ENCODE measurements at places on chromosomes 3 and 15.

DNA sequence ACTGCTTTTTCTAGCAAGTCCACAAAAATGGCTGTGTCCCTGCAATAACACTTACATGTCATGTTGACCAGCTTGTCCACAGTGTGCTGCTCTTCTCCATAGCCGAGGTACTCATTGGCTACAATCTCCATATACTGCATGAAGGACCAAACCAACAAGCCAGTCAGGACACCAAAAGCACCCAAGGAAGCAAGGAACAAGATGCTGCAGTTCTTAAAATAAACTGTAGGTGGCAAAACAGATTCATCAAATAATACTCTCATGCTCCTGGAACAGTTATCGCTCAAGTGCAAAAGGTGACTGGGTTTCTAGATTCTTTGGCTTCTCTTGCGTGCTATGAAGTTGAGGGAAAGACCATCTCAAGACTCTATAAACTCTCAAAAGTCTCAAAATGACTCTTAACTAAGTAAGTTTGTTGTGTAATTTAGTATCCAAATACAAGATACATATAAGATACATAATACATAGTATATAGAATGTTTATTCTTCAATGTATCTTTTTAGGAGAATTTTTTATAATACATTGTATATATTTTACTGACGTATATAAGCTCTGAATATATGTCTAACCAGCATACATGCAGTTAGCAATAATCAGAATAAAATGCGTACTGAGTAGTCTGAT is 57.0 kb downstream of the NEK10 start:
- no peak for DNase-seq

DNA sequence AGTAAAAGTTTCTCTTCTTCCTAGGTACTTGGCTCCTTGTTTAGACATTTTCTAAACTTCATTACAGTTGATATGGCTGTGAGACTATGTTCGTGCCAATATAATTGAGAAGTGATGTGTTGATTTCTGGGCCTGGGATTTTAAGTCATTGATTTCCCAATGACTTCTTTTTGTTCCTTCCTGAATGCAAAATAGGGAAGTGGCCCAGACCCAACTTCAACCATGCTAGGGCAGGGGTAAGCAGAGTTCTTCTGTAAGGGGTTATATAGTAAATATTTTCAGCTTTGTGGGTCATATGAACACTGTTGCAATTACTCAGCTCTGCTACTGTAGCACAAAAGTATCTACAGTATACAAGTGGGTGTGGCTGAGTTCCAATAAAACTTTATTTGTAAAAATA is 320.1 kb upstream of the WNT5A start:
- no peak for DNase-seq

DNA sequence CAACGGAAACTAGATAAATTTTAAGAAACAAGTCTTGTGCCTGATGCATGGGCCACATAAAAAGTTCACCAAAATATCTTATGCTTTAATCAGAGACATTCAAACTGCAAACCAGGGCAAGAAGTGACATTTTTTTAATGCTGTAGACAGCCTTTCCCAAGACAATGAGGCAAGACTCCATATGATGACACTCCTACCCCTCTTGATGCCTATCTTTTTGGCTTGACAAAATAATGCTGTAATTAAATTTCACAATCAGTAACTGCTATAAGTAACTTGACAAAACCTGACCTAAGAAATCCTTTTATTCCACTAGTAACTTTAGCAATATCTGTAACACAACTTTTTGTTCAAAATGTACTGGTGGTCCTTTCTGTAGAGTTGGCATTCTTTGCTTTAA is 48.7 kb downstream of the ECT2 start:
- no peak for DNase-seq

- DNase-seq, result no peak
Measured at GRCh38 chr3:194367992-194368841, 1.3 kb downstream of the LRRC15 start.

- no peak for DNase-seq
Measured at GRCh38 chr15:88288661-88289060, 32.1 kb upstream of the NTRK3 start.

- DNase-seq, result no peak
Measured at GRCh38 chr15:77569729-77570125, 63.0 kb downstream of the LINGO1 start.

- peak; percentile 12 for DNase-seq
Measured at GRCh38 chr15:23877502-23878412, 190.7 kb upstream of the NDN start.

- no peak for DNase-seq
Measured at GRCh38 chr3:71469138-71469435, 114.4 kb downstream of the FOXP1 start.

GRCh38 chr15:98787936-98788757 is 139.8 kb downstream of the IGF1R start:
- DNase-seq, result no peak

DNA sequence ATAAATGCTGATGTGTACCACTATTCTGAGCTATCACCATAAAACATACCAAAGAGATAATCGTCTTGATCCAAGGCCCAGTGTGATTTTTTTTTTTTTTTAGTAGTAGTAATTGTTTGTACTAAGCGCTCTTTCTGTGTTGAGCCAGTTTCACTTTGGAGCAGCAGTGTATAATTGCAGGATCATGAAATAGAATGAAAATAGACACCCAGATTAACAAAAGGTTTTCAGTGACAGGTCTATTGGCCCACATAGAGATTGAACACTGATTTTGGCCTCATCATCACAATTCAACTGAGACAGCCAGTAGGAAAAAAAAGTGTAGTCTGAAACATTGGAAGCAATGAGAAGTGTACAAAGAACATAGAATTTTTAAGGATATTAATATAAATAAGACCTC is 749.8 kb downstream of the NAALADL2 start:
- no peak for DNase-seq

GRCh38 chr15:33677238-33677830 is 291.0 kb upstream of the CHRM5 start:
- no peak for DNase-seq

- no peak for DNase-seq
Measured at GRCh38 chr3:176193032-176193730, 1004.1 kb downstream of the TBL1XR1 start.

- no peak for DNase-seq
Measured at GRCh38 chr15:40456299-40456712, 14.5 kb upstream of the CHST14 start.

- DNase-seq, result no peak
Measured at GRCh38 chr15:49225572-49226281, 55.7 kb downstream of the GALK2 start.

GRCh38 chr3:177476921-177477435 is 279.7 kb upstream of the TBL1XR1 start:
- DNase-seq, result no peak

DNA sequence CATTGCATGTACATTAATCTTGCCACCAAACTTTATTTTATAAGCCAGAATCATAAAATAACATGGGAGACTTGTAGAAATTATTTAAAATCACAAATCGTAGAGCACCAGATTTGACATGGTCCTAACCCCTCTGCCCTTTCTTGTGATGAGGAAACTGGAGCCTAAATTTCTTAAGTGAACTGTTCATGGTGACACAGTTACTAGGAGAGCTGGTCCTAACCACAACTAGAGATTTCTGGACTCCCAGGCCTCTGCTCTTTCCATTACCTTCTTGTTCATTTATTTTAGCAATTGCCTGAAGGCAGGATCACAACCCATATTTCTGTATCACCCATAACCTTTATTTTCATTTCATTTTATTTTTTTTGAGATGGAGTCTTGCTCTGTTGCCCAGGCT is 352.5 kb downstream of the LPP start:
- no peak for DNase-seq

- DNase-seq, result no peak
Measured at GRCh38 chr3:112007633-112008032, 8.9 kb downstream of the TAGLN3 start.

- DNase-seq, result no peak
Measured at GRCh38 chr3:157026091-157026490, 133.9 kb downstream of the CCNL1 start.

- DNase-seq, result no peak
Measured at GRCh38 chr3:5140230-5140621, 18.1 kb downstream of the ARL8B start.

- no peak for DNase-seq
Measured at GRCh38 chr3:191499307-191500080, 38.5 kb downstream of the PYDC2 start.

DNA sequence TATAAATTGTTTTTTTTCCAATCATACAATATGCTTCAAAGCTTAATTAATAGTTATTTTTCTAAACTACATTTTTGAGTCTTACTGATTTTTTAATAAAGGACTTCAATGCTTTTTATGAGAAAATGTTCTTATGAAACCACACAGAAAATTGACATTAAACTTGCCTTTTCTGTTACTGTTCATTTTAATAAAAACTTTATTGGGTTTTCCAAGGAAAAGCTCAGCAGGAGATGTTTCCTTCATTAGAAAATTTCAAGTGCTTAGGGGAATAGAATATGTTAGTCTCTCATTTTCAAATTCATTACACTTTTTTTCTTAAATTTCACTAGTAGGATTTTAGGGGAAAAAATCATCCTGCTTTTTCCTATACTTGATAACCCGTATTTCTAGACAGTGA is 711.4 kb downstream of the DIPK2A start:
- no peak for DNase-seq

- DNase-seq, result no peak
Measured at GRCh38 chr15:70316059-70316600, 218.4 kb upstream of the TLE3 start.

DNA sequence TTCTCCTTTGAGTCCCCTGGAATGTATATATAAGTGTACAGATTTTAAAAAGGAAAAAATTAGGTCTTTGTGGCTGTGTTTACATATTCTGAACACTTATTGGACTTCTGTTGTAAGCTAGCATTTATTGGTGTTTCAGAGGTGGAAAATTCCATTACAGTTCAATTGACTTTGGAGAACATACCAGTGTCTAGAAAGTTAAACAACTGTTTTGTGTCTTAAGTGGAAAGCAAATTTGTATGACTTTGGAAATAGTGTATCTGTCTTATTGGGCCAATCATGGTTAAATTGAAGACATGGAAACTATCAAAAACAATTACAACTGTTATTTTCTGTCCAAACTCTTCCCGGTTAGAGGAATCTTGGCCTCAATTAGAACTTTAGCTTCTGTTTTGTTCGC is 265.0 kb upstream of the C2CD4B start:
- DNase-seq, result no peak

GRCh38 chr3:67781218-67781617 is 126.8 kb upstream of the SUCLG2 start:
- DNase-seq, result no peak

DNA sequence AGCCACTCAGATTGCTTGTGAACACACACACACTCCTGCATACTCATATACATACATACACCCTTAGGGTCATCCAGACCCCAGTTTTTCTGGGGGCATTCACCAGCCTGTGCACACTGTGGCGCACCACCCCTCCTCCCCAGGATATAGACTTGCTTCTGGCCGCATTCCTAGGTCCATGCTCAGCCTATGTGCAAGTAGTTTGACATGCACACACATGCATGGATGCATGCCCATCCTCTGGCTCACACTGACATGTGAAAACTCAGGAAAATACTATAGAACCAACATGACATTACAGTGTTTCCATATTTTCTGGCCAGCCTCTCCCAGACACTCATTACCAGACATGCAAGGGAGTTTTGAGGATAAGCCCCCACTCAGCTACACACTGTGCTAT is 79.3 kb upstream of the POLG start:
- no peak for DNase-seq

GRCh38 chr15:89021224-89021623 is 67.0 kb upstream of the ABHD2 start:
- no peak for DNase-seq

GRCh38 chr15:48089702-48090101 is 31.1 kb upstream of the SLC24A5 start:
- DNase-seq, result no peak

DNA sequence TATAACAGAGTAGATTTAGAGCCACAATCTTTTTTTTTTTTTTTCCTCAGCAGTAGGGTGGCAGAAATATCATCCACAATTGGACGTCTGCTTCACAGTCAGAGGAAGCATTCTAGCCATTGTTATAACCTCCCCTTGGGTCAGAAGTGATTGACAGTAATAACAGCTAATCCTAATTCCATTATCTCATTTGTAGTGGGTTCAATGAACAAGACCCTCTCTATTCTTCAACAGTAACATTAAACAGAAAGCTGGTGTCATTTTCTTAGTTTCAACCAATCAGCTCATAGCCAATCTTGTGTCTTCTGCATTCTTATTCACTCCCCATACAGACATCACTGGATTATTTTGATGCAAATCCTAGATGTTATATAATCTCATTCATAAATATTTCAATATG is 44.6 kb downstream of the QTRT2 start:
- DNase-seq, result no peak

All from activated CD8-positive, alpha-beta memory T cell treated with anti-CD3 and anti-CD28 coated beads for 48 hours (primary cell).